Activated naive CD4-positive, alpha-beta T cell treated with Interleukin-2 at 50 U/mL for 16 hours (primary cell): ENCODE measurements at places on chromosomes 2 and 18.

DNA sequence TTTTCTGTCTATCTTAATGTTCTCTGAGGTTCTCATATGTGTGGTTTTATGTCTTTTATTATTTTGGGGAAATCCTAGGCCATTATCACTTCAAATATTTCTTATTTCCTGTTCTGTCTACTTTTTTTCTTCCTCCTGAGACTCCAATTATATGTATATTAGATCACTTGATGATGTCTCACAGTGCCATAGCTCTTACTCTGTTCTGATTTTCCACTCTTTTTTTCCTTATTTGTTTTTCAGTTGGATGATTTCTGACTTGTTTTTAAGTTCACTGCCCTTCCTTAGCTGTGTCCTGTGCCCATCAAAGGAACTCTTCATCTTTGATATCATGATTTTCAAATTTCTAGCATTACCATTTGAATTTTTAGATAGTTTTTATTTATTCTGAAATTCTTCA, 24.1 kb downstream of the FAM228B start:
- DNase-seq: no peak

- DNase-seq: no peak
Measured at GRCh38 chr2:15719566-15720313, 128.1 kb downstream of the DDX1 start.

DNA sequence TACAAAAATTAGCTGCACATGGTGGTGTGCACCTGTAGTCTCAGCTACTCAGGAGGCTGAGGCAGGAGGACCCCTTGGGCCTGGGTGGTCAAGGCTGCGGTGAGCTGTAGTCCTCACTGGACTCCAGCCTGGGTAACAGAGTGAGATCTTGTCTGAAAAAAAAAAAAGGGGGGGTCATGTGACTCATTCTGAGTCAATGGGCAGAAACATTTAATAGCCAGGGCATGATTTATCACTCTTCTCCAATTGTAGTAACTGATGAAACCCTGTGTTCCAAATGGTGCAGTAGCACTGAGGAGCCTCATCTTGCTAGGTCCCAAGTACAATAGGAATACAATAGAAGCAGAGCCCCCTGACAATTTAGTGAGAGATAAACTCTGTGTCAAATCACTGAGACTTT, 78.9 kb upstream of the CCDC68 start:
- DNase-seq: no peak

DNA sequence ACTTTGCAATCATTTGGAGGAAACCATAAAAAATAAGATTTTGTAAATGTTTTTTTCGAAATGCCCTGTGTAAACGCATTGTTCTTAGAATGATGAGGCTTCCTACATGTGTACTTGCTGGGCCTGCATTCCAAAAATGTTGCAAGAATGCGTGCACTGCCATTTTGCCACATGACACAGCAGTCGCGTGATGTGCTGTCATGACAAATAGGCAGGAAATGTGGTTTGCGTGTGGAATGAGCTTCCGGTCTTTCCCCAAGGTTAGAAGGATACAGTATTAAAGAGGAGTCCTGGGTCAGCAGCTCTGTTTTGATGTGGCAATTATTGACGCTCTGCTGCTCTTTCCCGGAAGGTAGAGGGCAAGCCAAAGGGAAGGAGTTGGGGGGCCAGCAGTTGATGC, 18.1 kb upstream of the SERPINB2 start:
- DNase-seq: no peak
